ENCODE measurements at places on chromosomes 12 and 14.

GRCh38 chr12:12599750-12600643 is 11.7 kb upstream of the CREBL2 start:
- no peak for DNase-seq

GRCh38 chr14:71554959-71555612 is 377.1 kb upstream of the RGS6 start:
- peak; percentile 31 for DNase-seq

DNA sequence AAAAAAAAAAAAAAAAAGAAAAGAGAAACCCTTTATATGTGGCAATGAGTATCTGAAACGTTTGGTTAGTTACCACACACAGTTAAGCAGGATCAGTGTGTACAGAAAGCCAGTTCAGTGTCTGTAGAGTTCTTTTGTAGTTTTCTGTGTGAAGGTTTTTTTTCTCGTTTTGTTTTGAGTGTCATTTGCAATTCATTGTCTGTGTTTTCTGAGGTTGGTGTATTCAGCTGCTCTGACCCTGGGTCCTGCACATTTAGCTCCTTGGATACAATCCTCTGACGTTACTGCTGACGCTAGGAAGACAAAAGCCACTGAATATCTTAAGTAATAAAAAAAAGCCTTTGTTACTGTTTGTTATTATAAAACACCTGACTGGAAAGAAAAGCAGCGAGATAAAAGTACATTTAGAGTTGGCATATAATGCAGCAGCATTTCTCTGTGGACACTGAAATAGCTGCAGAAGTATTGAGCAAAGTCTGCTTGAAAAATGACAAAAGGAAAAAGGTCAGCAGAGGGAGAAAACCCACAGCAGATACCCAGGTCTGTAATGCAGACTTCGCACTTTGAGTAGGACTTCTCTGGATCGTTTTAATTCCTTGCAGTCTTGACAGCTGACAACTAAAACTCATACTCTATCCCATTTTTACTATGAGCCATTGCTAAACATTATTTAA is 89.0 kb downstream of the POLR3B start:
- no peak for DNase-seq

DNA sequence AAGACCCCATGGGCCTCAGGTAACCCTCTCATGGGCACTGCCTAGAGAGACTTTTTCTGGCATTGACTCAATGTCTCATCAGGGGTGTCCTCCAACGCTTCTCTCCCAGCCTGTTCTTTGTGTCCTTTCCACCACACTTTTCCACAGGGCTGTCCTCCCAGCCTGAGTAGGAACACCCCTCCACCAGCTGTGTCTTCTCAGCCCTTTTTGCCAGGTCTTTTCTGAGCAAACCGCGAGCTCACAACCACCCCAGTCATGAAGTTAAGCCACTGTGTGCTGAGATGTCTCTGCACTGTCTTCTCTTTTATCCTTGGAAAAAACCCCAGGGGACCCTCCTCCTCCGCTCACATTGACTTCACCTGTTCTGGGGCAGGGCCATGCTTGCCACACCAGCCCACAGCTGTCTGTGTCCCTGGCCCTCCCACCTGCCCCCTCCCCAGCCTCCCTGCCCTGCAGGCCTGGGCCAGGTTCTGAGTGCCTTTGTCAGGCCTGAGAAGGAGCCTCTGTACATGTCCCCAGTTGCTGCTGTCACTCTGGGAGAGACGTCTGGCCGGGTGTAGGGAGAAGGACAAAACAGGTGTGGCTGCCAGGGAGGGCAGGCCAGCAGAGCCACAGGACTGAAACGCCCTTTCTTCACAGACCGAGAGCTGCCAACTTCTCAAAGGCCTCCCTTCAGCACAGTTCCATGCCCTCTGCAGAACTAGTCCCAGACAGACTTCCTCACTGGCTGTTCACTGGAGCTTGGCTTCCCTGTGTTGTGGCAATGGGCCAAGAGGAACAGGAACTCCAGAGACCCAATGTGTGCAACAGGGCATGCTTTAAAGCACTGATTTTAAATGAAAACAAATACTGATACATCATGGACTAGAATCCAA is 50.5 kb upstream of the PNMA1 start:
- DNase-seq: no peak

DNA sequence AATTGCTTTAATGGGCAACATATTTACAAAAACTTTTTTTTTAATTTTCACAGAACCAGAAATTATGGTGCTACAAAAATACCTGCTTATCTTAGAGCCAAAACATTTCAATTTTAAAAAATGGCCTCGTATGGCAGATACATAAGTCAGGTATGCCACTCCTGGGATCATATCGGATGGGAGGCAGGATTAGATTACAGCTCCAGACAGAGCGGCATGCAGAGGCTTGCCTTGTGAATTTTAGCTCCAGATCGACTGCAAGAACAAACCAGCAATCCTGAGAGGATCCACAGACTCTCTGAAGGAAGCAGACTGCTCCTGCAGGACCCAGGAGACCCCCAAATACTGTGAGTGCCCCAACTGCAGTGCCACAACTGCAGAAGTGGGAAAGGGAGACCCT is 169.3 kb upstream of the AMIGO2 start:
- DNase-seq: no peak

GRCh38 chr12:71782017-71782416 is 27.4 kb downstream of the RAB21 start:
- no peak for DNase-seq

DNA sequence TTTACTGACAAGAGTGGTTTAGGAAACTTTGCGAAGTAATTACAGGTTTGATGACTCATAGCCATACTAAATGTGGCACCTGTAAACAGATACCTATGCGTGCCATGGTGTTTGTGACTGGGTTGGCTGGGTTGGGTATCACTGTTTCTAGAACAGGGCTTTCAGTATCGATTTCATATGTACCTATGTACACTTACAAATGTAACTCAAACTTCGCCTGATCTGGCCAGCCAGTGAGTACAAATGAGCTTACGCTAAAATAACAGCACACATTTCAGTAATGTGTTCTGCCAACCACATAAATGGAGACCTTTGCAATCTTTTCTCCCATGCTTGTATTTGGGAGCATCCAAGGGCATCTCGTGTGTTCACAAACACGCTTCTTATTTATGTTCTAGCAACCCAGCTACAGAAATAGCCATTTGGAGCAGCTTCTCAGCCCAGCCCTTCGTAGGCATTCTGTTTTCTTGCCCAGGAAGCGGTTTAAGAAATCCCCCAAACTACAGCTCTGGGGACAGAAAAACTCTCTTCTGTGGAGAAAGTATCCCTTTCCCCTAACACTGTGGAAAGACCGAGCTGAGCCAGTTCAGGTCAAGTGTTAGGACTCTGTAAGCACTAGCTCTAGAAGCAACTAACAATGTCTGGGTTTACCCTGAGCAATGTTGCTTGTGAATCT is 42.3 kb upstream of the MDM1 start:
- peak; percentile 70 for DNase-seq

- DNase-seq: no peak
Observed at GRCh38 chr14:105471297-105471821, 3.3 kb upstream of the CRIP2 start.

DNA sequence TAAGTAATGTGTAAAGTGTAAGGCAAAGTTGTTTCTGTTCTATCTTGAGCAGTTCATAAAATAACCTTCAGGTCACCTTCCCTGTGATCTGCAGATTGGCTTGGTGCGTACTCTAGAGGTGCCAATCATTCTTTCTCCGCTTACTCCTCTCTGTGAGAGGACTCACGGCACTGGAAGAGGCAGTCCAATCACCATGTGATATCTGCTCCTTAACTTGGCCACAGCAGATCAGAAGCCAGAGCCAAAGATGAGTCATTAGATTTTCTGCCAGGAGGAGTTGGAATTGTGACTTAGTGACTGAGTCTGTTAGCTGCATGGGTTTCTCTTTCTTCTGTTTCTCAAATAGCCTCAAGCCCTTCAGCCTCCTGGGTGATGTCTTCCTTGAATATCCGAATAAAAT is 165.5 kb downstream of the SLC41A2 start:
- DNase-seq: no peak

DNA sequence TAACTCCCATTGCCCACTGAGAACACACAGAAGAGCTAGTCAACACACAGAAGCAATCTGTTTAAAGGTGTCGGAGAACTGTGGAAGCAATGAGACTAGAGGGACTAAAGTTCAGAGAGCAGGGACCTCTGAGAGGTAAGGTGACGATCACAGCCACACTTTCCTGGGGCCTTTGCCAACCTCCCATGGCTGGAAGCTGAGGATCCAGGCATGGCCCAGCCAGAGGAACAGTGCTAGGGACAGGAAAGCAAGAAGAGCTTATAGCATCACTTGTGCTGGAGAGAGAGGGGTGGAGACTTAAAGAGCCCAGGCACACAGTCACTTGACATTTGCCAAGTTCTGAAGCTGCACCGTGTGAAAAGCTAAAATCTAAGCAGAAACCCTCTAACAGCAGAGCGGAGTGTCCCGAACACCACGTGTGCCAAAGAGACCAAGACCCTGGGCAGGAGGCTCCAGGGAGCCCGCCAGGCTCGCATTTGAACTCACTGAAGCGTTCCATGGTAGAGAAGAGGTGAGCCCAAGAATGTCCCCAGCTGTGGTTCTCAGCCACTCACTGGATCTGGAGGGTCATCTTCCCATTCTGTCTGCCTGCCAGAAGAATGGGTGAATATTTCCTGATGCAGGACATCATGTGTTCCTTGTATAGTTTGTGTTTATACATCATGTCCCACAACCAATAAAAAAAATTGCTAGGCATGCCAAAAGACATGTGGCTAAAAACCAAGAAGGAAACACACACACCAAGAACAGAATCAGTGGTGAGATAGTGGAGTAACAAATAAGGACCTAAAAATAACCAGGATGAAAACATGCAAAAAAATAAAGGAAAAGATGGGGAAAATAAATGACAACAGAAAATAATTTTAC is 174.0 kb upstream of the C14orf180 start:
- no peak for DNase-seq

DNA sequence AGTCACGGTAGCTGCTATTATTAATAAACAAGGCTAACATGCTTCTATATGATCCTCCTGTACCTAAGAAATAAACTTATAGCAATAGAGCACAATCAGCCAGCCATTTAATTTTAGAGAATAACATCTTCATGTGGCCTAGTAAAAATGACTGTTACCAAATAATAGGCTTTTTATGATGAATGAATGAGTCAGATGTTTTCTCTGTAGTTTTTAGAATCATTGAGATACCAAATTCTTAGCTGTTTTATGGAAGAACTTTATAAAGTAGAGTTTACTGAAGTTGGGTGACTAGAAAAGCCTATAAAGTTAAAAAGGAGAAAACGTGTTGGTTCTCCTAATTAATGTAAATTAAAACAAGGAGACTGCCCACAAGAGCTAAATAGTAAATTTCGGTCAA is 40.7 kb downstream of the WNK1 start:
- no peak for DNase-seq

DNA sequence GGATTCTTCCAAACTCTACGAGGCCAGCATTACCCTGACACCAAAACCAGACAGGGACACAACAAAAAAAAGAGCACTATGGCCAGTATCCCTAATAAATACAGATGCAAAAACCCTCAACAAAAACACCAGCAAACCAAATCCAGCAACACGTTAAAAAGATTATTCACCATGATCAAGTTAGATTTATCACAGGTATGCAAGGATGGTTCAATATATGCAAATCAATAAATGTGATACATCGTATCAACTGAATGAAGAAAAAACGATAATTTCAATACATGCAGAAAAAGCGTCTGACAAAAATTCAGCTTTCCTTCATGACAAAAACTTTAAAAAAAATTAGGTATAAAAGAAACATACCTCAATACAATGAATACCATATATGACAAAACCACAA is 99.9 kb downstream of the CEP83 start:
- no peak for DNase-seq
